Activated naive CD4-positive, alpha-beta T cell treated with Interleukin-2 at 50 U/mL for 16 hours (primary cell): ENCODE measurements at places on chromosomes 6 and 20.

GRCh38 chr20:3798908-3799248 is 2.8 kb downstream of the CDC25B start:
- DNase-seq: no peak

GRCh38 chr20:41631826-41632225 is 13.6 kb upstream of the CHD6 start:
- DNase-seq: no peak

DNA sequence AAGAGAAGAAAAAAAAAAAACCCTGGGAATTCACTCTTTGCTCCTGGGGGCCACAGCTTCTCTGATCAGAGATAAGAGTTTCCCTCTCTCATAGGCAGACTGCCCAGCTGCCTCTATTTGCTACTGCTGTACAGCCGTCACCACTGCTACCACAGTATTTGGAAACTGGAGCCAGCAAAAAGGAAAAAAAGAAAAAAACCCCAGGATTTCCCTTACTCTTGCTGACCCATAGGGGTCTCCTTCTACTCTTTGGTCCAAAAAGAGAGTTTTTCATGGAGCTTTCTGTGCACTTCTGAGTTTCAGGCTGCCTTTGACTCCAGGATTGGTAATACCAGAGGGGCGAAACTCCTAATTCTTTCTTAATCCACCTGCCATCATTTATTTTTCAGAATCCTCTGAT is 89.7 kb downstream of the MDGA1 start:
- no peak for DNase-seq

- no peak for DNase-seq
These were observed 8.3 kb upstream of the PCMTD2 start for GRCh38 chr20:64247307-64247618.
